ENCODE measurements at places on chromosomes 16 and 17. TPM values are rescaled to one million over a fixed set of nuclear protein-coding genes. Genes with fewer than 3 reads are reported as not detected.

C16orf89 gene
- 5.9 TPM for total RNA-seq

DNASE1L2 gene
- 0.47 TPM for total RNA-seq

SLFN14 gene
- total RNA-seq = not detected

PARD6A gene
- total RNA-seq = 3.4 TPM

PRAC2 gene
- total RNA-seq = not detected

MT3 gene
- 4.1 TPM for total RNA-seq

WFIKKN1 gene
- total RNA-seq = 0.14 TPM

WFIKKN2 gene
- 0.25 TPM for total RNA-seq

SDR42E1 gene
- 0.52 TPM for total RNA-seq

RAMP2 gene
- total RNA-seq = 37.7 TPM

NEUROD2 gene
- not detected for total RNA-seq

KRT24 gene
- total RNA-seq = not detected

LPCAT2 gene
- total RNA-seq = 6.9 TPM

NCBP3 gene
- total RNA-seq = 18.2 TPM

OR3A2 gene
- 0.11 TPM for total RNA-seq

CCR7 gene
- not detected for total RNA-seq

C17orf78 gene
- not detected for total RNA-seq

PRR29 gene
- not detected for total RNA-seq

VTN gene
- 40.4 TPM for total RNA-seq

PIRT gene
- not detected for total RNA-seq

GDE1 gene
- total RNA-seq = 126 TPM

GGA2 gene
- 59.4 TPM for total RNA-seq

ZNF771 gene
- total RNA-seq = 8.1 TPM

IGSF6 gene
- total RNA-seq = 3.6 TPM
